ENCODE measurements at places on chromosomes 1 and 21. TPM values are rescaled to one million over a fixed set of nuclear protein-coding genes. Genes with fewer than 3 reads are reported as not detected.

The ERICH3 gene
- 0.17 TPM for total RNA-seq

The DSTYK gene
- 24.9 TPM for total RNA-seq

DNA sequence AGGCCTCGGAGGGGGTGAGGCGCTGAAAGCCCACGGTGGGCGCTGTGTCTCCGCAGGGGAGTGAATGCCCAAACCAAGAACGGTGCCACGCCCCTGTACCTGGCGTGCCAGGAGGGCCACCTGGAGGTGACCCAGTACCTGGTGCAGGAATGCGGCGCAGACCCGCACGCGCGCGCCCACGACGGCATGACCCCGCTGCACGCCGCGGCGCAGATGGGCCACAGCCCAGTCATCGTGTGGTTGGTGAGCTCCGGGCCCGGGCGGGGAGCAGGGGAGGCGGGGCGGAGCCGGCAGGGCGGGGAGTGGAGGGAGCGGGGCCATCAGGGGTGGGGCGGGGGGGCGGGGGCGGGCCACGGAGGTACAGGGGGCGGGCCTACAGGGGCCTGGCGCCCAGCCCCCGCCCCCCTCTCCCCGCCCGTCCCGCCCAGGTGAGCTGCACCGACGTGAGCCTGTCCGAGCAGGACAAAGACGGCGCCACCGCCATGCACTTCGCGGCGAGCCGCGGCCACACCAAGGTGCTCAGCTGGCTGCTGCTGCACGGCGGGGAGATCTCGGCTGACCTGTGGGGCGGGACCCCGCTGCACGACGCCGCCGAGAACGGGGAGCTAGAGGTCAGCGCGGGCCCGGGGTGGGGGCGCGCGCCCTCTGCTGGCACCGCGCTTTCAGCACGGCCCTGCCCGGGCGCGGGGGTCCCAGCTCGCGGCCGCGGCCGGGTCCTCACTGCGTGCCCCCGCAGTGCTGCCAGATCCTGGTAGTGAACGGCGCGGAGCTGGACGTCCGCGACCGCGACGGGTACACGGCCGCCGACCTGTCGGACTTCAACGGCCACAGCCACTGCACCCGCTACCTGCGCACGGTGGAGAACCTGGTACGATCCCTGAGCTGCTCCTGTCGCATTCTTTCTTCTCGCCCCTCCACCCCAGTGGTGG is 15.9 kb downstream of the ESPN start:
- peak; percentile 26 for DNase-seq

DNA sequence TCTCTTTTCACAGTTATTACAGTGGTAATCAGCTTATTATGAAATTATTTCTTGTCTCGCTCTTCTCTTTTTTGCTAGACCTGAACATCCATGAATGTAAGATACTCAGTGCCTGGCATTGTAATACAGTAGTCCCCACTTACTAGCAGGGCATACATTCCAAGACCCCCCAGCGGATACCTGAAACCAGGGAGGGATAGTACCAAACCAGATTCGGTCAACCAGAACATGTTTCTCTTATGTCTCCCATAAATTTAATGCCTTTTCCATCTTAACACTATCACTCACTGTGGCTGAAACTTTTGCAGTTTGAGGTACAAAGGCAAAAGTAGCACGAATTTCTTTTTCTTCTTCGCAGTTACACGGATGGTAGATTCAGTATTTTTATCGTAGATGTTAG is 24.6 kb upstream of the B3GALT2 start:
- DNase-seq, result no peak

DNA sequence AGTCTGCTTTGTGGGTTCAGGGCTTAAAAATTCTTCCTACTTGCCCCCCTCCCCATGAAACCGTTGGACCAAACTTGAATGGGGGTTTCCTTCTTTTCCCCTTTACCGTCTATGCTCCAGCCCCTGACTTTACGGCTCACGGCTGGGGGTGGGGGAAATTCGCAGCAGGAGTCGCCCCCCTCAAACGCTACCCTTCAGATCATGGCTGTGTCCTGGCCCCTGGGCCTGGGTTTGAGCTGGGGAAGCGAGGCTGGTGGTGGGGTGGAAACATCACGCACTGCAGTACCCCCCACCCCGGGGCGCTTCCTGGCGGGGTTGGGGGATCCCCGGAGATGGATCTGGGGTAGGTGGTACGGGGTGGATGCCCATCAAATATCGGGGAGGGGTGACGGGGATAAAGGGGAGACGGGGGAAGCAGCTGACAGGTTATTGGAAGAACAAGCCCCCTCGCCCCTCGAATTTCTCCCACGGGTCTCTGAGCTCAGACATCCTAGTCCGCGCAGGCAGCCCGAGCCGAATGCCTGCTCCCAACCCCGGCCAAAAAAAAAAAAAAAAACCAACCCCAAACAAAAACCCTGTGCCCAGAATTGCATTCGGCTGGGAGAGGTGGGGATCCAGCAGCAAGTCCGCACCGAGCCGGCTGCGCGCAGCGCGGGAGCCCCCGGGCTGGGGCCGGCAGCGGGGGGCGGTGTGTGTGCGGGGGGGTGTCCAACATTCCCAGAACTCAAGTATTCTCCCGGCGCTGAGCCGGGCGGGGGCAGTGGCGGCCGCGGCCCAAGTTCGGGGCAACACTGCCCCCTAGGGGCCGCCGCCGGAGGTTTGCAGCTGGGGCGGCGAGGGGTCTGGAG is 59.0 kb upstream of the ACOT11 start:
- peak; percentile 65 for DNase-seq

Measured in fibroblast of lung (primary cell).